Amygdala (tissue), 56 donors: ENCODE measurements at places on chromosomes 7 and 10.

DNA sequence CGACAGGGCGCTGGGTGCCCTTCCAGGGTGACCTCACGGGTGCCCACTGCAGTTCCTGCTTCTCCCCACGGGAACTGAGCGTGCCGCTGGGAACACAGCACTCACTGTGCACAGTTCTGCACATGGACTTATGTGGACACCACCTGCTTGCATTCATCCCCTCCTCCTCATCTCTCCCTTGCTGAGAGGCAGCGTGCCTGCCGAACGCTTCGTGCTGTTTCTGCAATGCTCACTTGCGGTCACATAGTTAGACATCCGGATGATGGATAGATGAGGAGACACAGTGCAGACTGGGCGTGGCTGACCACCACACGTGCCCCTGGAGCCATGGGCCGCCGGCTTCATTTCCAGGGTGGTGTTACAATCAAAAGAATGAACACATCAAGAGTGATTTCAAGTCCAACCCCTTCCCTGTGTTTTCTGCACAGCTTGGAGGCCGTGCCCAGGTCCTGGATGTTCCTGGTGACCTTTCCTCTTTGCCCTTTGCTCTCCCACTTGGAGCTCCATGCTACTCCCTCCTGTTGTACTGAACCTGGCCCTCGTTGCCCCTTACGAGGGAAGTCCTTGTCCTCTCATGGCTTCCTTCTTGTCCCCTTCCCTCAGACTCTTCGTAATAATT, 119.4 kb downstream of the VIPR2 start:
- no peak for DNase-seq

DNA sequence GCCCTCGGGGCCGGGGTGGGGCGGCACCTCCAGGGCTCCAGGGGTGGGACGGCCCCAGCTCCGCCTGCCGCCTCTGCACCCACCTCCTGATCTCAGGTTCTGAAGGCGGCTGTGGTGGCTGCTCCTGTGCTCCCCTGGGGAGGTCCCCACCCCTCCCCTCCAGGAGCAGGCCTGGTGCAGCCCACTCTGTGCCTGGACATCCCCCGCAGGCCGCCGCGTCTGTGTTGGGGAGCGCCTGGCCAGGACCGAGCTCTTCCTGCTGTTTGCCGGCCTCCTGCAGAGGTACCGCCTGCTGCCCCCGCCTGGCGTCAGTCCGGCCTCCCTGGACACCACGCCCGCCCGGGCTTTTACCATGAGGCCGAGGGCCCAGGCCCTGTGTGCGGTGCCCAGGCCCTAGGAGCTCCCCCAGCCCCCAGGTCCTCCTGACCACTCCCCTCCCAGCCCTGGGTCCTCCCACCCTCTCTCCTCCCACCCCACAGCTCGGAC, 5.5 kb downstream of the CYP2W1 start:
- DNase-seq = no peak

- no peak for DNase-seq
Observed at GRCh38 chr7:21318916-21319270, 109.0 kb upstream of the SP4 start.

DNA sequence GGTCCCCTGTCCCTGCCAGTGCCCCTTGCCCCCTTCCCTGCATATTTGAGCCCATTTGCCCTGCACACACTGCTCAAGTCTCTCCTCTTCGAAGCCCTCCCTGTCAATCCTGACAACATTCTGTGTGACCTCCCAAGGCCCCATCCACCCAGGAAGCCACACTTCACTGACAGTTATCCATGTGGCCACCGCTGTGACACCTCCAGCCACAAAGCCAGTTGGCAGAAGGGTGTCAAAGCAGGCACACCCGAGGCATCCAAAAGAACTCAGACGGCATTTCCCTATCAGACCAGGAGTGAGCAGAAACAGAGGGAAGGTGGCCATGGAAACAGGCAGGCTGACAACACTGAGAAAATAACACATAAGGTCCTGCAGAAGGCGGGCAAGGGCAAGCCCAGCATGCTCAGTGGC, 4.6 kb downstream of the POLM start:
- DNase-seq = no peak

- no peak for DNase-seq
Observed at GRCh38 chr10:78749898-78750297, 318.9 kb upstream of the ZMIZ1 start.

GRCh38 chr7:55794527-55794926, 68.0 kb downstream of the SEPTIN14 start:
- DNase-seq = no peak

- no peak for DNase-seq
Observed at GRCh38 chr10:28091913-28092312, 93.0 kb upstream of the ODAD2 start.

- no peak for DNase-seq
Observed at GRCh38 chr7:98133181-98133580, 26.5 kb downstream of the LMTK2 start.

DNA sequence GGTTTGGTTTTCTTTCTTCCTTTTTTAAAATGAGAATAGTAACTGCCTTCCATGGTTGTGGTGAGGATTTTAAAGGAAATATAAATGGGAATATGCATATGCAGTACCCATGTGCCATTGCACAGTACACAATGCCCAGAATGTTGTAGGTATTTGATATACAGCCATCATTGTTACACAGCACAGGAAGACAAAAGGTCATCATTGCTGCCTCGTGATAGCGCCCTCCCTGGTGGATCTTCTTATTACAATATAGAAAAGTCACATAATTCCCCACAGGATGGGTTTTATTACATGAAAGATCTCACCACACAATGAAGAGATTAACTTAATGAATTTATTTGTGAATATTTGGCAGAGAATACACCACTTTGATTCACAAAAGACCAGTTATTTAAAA, 76.5 kb downstream of the PPP1R17 start:
- no peak for DNase-seq

DNA sequence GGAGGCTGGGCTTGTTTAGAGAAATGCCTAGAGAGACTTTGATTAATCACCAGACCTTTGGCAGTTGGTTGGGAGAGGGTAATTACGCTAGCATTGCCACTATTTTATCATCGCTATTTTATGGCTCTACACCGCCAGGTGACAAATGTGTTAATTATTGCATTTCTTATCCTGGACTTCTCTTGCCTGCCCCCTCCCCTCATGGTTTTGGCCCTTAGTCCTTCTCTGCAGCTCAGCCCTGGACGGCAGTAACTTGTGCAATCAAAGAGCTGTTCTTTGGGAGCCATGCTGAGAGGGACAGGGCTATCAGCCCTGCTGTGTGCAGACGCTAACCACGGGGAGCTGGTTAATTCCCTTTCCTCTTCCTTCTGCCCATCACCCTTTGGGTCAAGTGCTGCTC, 585.0 kb downstream of the AUTS2 start:
- DNase-seq = no peak

DNA sequence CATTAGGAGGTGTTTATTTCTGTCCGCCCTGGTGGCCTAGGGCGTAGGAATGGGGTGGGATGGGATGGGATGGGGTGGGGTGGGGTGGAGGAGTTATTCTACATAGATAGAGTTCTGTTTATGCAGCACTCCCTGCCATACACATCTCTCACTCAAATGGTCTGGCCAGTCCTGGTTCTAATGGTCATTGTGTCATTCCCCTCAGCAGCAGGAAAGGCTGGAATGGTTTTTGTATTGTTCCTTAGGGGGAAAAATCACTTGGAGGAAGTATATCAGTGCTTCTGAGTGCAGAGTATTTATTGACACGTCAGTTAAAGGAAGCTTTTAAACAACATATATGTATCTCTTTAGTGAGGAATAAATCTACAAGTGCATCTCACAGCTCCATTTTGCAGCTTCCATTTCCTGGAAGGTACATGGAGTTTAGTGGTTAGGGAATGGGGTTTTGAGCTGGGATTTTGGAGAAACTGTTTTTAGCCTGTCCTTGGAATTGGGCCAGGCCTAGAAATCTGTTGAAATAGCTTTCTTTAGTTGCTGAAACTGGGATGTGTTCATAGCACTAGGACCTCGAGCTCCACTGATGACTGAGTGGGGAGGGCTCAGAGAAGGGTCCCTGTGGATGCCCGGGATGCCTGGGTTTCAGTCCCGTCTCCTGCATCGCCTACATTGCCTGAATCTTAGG, 8.3 kb downstream of the TSPAN14 start:
- DNase-seq = no peak

GRCh38 chr10:10259013-10259412, 758.7 kb upstream of the CELF2 start:
- DNase-seq = no peak

DNA sequence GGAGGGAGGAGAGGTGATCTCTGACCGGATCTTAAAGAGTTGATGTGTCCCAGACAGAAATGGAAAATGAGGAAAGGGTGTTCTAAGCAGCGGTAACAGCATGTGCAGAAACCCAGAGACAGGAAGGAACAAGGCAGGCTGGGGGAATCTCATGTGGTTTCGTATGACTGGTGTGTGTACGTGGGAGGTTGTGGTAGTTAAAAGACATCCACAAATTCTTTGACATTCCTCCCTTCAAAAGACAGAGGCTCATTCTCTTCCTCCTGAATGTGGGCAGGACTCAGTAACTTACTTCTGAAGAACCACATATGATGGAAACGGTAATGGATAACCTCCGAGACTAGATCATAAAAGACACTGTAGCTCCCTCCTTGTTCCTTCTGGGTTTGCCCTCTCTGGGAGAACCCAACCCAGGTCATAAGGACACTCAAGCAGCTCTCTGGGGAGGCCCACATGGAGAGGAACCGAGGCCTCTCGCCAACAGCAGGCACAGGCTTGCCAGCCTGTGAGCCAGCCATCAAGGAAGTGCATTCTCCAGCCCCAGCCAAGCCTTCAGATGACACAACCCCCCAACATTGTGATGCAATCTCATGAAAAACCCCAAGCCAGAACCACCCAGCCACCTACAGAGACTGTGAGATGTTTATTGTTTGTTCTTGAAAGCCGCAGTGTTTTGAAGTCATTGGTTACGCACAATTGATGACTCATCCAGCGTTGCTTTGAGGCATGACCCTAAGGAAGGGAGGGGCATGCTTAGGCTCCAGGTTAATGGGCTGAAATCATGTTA, 116.0 kb downstream of the SLIT1 start:
- no peak for DNase-seq

DNA sequence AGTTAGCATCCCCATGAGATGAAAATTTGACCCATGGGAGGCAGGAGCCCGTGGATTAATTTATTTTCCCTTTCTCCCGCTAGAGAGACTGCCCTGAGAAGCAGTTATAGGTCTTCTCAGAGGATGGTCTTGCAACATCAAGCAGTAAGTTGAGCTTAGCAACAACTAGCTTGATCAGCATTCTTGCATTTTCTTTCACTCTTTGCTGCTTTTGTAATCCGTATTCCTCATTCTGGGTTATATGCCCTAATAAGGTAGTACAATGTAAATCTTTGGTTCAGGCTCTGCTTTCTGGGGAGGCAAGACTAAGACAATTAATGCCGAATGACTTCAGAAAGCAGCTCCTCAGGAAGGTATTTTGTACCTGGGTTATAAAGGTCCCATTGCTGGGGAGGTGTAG, 146.8 kb downstream of the FZD1 start:
- DNase-seq = no peak

- no peak for DNase-seq
Observed at GRCh38 chr7:146090023-146090645, 26.5 kb upstream of the CNTNAP2 start.
